ENCODE measurements at places on chromosomes 4 and X. TPM values are rescaled to one million over a fixed set of nuclear protein-coding genes. Genes with fewer than 3 reads are reported as not detected.

- no peak for DNase-seq
Measured at GRCh38 chr4:120025516-120025915, 41.1 kb downstream of the MAD2L1 start.

- DNase-seq, result no peak
Measured at GRCh38 chr4:31192341-31192740, 472.2 kb downstream of the PCDH7 start.

DNA sequence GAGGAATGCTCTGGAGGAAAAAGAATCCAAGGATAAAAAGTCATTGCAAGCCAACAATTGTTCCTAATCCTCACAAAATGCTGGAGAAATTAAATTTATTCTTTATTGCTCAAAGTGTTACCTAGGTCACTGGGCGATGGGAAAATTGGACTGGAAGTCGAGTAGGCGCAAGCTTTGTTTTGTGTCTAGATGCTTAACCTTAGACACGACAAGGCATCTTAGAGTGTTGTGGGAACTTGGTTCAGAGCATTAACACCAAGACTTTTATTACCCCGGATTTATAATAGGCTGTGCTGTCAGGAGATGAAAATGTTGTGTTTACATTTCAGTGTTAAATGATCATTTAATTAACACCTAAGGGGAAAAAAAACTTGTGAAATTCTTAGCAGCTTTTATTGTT is 25.1 kb downstream of the SLIT2 start:
- peak; percentile 42 for DNase-seq

DNA sequence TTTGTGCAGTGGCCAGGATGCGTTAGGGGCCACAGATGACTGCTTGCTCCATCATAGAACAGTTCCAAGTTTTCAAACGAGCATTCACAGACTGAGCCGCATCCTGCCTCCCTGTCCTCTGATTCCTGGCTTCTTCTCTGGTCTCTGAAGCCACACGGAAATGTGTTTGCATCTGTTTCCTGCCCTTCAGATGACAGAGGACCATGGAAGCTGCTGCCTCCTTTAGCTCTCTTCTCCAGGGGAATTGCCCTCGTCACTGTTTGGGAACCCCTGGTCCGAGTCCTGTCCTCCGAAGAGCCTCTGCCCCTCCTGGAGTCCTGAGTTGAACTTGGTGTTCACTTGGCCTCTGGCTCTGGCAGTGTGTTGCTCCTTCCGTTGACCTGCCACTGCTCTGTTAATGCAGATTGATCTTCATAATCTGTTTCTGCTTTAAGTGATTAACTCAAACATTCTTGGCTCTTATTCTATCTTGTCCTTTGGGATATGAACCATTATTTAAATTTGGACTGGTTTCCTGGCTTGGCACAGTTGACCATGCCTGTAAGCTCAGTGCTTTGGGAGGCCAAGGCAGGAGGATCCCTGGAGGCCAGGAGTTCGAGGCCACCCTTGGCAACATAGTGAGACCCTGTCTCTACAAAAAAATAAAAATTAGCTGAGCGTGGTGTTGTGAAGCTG is 96.0 kb downstream of the PTTG2 start:
- no peak for DNase-seq

GRCh38 chr4:24664956-24665355 is 80.6 kb upstream of the DHX15 start:
- DNase-seq, result no peak

- DNase-seq, result peak; percentile 15
Measured at GRCh38 chr4:52883183-52883621, 21.1 kb downstream of the RASL11B start.

- DNase-seq, result no peak
Measured at GRCh38 chr4:163193717-163194116, 27.0 kb upstream of the NAF1 start.

DNA sequence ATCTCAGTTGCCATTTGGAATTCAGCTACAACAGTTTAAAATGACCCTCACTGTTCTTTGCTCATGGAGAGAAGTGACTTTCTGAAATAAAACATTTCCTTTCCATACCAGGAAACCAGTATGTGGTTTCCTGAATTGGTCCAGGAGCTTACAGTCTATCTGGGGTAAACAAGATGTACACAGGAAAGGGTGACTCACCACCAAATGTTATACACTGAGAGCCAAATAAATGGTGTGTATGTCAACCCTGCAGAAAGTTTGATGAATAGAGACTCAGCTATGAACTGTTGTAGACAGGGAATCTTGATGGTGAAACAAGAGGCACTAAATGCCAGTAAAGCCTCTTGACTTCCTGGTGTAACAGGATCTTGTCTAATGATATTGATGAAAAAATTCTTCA is 100.4 kb downstream of the HS6ST2 start:
- DNase-seq, result peak; percentile 41

GRCh38 chr4:30380404-30380998 is 339.7 kb upstream of the PCDH7 start:
- peak; percentile 24 for DNase-seq

Gene MAOB
- total RNA-seq, result 21.6 TPM

Gene VCX
- not detected for total RNA-seq

Gene ESX1
- total RNA-seq, result not detected

Gene METAP1
- total RNA-seq, result 43.4 TPM

Gene SSX4
- not detected for total RNA-seq

Gene TENM3
- 4.5 TPM for total RNA-seq

Gene TCEAL6
- total RNA-seq, result not detected

Gene MAGEB17
- total RNA-seq, result not detected

Gene CCDC149
- total RNA-seq, result 12.5 TPM

Gene PDHA2
- total RNA-seq, result not detected

Gene ADGRG4
- under 0.01 TPM for total RNA-seq

Gene FRMD7
- not detected for total RNA-seq

Gene PCDH18
- 0.17 TPM for total RNA-seq

All from renal cortical epithelial cell (primary cell).